Activated T-cell treated with anti-CD3 and anti-CD28 coated beads, Interleukin-2, amount 50 U/mL, for 72 hours (primary cell): ENCODE measurements at places on chromosomes 4 and X. TPM values are rescaled to one million over a fixed set of nuclear protein-coding genes. Genes with fewer than 3 reads are reported as not detected.

Gene SSX4
- not detected for total RNA-seq

Gene TMPRSS11F
- total RNA-seq: not detected

Gene CXCL6
- total RNA-seq: not detected

Gene AMOT
- total RNA-seq: 1.3 TPM

Gene ATOH1
- not detected for total RNA-seq

DNA sequence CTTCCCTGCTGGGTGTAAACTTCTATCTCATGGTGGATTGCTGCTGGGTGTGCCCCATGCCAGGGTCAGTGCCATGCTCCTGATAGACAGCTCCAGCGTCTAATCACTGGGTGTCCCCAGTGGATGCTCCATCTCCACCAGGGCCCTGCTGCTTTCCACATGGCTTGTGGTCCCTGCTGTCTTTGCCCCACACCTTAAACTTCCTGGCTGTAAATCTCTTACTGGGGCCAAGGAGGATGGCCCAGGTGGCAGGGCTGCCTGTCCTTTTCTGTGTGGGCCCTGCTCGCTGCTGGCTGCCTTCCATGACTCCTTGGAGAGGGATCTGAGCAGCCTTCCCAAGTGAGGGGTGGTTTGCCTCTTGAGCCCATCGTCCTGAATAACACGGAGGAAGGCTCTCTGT, 51.8 kb downstream of the RGS12 start:
- no peak for DNase-seq

DNA sequence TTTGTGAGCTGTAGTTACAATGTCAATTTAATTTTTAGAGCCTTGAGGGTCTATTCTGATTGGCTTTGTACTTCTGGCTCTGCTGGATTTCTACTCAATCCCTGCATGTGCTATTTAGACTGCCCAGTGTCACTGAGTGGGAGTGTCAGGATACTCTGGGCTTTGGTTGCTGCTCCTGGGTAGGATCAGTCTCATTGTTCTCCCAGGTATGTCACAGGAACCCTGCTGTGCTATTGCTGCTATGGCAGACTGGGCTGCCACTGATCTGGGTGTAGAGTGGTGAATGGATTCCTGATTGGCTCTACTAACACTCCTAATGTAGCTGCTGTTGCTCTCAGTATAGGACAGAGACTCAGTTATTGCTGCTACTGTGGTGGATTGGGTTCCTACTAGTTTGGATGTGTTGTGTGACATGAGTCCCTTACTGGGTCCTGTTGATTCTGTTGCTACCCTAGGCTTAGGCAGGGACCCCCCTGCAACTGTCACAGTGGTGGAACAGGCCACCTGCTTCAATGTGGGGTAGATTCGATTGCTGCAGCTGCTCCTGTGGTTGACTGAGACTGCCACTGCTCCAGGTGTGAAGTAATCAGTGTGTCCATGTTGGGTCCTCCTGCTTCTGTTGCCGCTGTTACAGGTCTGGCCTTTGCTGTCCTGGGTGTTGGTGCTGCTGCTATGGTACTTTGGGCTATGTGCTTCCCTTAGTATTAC, 707.8 kb upstream of the AMOT start:
- DNase-seq: no peak

DNA sequence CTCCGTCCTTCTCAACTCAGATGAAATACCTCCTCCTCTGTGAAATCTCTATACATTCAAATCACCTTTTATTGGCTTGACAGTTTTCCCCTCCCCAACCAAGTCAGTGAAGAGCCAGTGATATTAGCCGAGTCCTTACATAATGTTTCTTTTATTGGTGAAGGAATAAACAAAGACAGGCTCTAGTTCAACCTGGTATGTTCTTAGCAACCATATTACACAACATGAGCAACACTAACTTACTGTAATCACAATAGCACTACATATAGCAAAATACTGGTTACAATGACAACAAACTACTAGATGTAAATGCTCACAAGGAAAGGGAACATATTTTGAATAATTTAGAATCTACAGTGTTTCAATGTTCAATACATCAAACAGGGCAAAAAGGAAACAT, 19.9 kb downstream of the DHX15 start:
- no peak for DNase-seq

DNA sequence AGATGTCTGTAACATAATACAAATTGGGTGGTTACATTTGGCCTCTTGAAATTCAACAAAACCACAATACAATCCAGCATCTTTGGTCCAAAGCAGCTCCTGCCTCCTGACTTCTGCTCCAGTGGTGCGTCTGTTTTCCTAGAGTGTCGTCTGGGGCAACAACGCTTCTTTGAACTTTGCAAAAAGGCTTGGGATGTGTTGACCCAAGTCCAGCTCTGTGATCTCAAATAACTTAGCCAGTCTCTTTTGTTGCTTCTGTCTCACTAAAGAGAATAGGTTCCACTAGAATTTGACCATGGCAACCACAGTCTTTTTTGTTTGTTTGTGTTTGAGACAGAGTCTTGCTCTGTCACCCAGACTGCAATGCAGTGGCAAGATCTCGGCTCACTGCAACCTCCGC, 324.0 kb downstream of the DHRSX start:
- no peak for DNase-seq

- no peak for DNase-seq
Observed at GRCh38 chr4:139973015-139973414, 181.0 kb downstream of the MAML3 start.

- DNase-seq: no peak
Observed at GRCh38 chrX:85544609-85545008, 165.1 kb upstream of the POF1B start.

GRCh38 chrX:11437642-11438379, 144.6 kb downstream of the AMELX start:
- no peak for DNase-seq

DNA sequence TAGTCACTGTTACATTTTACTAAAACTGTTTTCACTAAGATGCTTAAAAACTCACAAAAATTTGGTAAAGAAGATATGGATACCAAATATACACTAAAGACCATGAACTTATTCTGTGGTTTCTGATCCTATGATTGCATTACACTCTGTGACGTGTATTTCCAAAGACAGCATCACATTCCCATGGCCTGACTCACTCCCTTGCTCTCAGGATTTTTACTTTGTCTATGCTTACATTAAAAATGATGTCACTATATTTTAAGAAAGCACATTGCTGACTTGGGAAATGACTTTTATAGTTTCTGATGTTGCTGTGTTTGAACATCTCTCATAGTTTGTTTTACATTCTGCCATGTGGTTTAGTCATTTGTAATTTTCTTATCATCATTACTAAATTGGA, 327.9 kb upstream of the MAGEB18 start:
- DNase-seq: no peak

DNA sequence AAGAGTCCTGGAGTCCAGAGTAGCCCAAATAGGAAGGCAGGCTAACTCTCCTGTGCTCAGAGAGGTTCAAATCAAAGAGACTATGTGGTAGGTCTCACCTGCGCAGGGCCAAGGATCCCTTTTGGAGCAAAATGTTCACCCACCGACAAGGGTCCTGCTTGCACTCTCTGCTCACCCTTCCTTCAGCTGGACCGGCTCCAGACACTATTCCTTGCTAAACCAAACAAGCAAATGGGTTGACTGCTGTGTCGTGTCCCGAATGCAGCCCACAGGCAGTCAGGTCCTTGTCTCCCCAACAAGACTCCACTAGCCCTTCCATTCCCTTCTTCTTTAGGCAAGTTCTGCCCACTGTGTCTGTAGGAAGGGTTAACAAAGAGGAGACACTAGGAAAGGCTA, 760 bp downstream of the TRMT2B start:
- DNase-seq: no peak

DNA sequence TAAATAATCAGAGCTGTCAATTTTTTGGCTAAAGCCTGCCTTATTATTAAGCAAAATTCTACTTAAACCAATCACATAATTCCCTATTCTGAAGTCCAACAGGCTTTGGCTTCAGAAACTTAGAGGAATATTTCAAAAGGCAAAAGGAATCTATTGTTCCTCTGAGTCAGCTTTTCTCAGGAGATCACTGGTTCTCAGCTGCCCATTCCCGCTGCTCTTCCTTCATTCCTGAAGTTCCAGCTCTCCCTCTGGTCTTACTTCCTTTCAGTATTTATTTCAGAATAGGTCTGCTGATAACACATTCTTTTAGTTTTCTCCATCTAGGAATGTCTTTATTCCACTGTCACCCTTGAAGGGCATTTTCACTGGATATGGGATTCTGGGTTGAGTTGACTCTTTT, 133.7 kb downstream of the SOWAHB start:
- no peak for DNase-seq

GRCh38 chrX:42720209-42720608, 57.8 kb downstream of the PPP1R2C start:
- no peak for DNase-seq

- DNase-seq: no peak
Observed at GRCh38 chrX:65536291-65536690, 1.7 kb upstream of the LAS1L start.

DNA sequence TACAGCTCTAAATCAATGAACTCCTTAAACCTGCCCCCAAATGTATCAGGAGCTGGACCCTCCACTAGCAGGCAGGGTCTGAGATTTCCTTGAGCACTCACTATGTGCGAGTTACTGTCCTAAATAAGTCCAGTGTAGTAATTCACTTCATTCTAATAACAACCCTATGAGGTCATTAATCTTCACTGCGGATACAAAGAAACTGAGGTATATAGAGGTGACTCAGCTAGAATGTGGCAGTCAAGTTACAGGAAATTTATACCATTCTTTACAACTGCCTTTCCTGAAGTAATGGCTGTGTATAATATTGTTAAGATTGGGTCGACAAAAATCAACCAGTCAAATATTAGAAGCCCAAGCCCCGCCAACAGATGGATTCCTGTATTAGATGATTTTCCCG, 473.9 kb upstream of the FTHL17 start:
- DNase-seq: no peak

- DNase-seq: no peak
Observed at GRCh38 chr4:156594624-156595023, 377.0 kb downstream of the PDGFC start.

DNA sequence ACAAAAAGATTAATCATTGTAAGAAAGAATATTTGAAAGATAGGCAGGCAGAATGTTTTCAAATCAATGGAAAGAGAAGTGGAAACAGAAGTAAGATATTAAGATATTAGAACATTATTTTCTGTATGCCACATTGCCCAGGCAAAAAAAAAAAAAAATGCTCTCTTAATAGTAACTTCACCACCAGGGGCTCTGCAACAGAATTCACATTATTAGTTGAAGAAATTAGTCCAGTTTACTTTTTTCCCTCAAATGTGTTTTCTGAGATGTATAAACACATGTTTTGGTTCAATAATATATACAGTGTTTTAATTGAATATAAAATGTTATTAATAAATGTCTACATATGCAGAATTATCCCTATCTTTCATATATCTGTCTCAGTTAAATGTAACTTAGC, 78.0 kb upstream of the ADAD1 start:
- DNase-seq: no peak

DNA sequence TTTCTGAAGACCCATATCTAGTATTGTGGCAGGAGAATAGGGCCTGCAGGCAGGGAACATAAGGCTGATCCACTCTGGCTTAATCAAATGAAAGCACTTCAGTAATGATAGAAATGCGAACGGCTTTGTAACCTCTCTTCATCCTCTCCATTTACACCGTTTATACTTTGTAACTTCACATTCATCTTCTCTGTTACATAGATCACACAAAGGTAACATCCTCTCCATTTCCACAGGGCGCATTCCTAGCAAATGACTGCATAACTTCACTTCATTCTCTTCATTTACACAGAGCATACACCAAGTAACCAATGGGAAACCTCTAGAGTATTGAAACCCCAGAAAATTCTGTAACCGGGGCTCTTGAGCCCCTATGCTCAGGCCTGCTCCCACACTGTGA, 65.5 kb upstream of the SLC34A2 start:
- DNase-seq: no peak

GRCh38 chr4:5021546-5021945, 2.3 kb upstream of the CYTL1 start:
- DNase-seq: no peak

DNA sequence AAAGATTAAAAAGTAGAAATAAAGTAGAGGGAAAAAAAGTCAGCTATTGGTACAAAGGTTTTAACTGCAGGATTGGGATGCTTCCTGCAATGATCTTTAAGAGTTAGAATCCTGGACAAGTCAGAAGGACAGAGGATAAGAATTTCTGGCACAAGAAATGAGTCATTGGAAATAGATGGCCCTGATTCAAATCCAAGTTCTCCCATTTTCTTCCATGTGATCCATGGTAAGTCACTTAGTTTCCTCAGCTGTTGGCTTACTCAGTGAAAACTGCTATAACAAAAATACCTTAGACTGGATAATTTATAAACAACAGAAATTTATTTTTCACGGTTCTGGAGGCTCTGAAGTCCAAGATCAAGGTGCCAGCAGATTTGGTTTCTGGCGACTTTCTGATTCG, 13.3 kb upstream of the TBC1D19 start:
- no peak for DNase-seq

- DNase-seq: no peak
Observed at GRCh38 chr4:137454767-137455166, 77.5 kb downstream of the PCDH18 start.

DNA sequence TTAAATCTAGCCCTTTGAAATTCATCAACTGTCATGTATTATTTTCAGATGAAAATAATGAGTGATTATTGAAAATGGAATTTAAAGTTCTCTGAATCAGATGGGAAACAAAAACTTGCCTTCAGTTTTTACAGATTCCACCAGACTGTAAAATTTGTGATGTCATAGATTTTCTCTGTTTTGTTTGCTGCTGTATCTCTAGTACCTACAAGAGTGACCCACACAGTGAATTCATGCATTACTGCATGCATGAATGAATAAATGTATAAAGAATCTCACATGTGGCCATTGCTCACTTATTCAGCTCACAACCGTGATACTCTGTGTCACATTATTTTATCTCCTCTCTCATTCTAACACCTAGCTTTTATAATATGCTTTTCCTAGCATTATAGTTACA, 532.2 kb upstream of the AGA start:
- DNase-seq: no peak

DNA sequence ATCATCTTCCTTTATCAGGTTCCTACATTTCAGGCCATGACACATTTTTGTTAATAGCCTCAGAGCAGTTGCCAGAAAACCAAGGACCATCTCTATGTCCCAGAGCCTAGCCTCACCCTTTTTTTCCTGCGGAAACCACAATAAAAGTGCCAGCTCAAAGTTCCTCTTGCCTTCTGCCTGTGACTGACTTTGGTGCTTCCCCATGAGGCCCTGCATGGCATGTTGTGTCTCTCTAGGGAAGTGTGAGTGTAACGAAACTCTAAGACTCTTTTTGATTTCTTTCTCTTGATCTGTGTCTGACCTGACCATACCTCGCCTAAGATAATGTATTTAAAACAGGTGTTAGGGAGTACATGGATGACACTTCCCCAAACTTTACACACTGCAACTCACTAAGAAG, 642.3 kb upstream of the BOD1L1 start:
- DNase-seq: no peak

DNA sequence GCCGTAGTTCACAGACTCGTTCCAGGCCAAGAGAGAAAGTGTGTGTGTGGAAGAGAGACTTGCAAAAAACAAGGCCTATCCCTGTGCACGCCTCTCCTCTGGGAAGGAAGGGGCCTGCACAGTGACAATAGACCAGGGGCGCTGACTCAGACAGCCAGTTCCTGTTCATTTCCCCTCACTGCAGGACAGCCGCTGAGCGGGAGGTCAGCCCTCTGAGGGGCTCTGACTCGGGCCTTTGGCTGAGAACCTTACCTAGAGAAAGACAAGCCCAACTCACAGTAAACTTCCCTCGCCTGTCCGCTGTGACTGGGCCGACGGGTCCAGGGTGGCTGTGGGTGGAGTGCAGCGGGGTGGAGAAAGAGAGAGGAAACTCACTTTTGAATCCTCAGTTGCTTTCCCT, 52.1 kb downstream of the RTL5 start:
- no peak for DNase-seq
